MM.1S (cell line): ENCODE measurements at places on chromosomes 2 and 18.

GRCh38 chr2:137178951-137179377 lies 413.6 kb downstream of the THSD7B start:
- H3K4me3 ChIP-seq: no peak overlapping the region
- no peaks in the 10 kb centered on the region for H3K4me1 ChIP-seq
- no peak overlapping the region for H3K27ac ChIP-seq
- no peak for DNase-seq

DNA sequence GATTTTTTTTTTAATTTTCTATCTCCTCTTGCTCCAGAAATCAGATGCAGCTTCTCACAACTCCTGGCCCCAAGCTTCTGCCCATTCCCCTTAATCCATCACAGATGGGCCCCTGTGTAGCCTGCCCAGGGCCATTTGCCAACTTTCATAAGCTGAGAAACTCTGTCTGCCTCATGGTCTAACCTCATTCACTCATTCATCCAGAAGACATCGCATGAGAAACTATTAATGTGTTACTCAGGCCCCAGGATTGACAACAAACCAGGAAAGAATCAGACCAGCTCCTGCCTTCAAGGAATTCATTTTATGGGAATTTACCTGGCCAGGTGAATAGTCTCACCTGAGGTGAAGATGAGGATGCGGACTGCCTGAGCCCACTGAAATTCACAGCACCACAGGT lies 35.0 kb downstream of the SLC14A2 start:
- H3K27ac ChIP-seq: no peak overlapping the region
- H3K36me3 ChIP-seq: no peaks in the 10 kb centered on the region
- no peak for DNase-seq
- no peaks in the 10 kb centered on the region for H3K4me1 ChIP-seq
- no peaks in the 10 kb centered on the region for H3K27me3 ChIP-seq

- no peak overlapping the region for H3K4me3 ChIP-seq
- no peaks in the 10 kb centered on the region for H3K4me1 ChIP-seq
- DNase-seq: no peak
- H3K36me3 ChIP-seq: no peaks in the 10 kb centered on the region
- no peaks in the 10 kb centered on the region for H3K27me3 ChIP-seq
These were observed 16.7 kb upstream of the TWIST2 start for GRCh38 chr2:238831177-238831576.

- H3K27ac ChIP-seq: no peak overlapping the region
- no peaks in the 10 kb centered on the region for H3K4me1 ChIP-seq
- no peaks in the 10 kb centered on the region for H3K36me3 ChIP-seq
- DNase-seq: no peak
These were observed 86.8 kb downstream of the GULP1 start for GRCh38 chr2:188378371-188378950.

- no peak overlapping the region for H3K27ac ChIP-seq
- no peaks in the 10 kb centered on the region for H3K36me3 ChIP-seq
- no peak for DNase-seq
- H3K4me3 ChIP-seq: no peak overlapping the region
- H3K27me3 ChIP-seq: no peaks in the 10 kb centered on the region
These were observed 42.3 kb downstream of the TRABD2A start for GRCh38 chr2:84838434-84839145.

DNA sequence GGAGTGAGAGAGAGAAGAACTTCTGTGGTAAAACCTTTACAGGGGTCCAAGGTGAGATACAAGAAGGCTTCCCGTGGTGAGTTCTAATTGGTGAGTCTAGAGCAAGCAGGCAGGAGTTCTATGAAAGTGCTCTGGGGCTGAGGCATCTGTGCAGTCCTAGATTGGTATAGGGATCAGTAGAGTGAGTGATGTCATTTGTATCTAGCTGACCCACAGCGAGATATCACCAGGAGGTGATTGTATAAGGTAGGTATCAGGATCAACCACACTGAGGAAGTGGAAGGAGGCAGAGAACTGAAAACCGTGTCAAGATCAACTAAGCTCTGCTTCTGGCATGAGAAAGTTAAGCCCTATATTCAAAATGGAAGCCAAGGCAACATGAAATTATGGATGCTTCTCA lies 1648.9 kb upstream of the TMEFF2 start:
- H3K36me3 ChIP-seq: no peaks in the 10 kb centered on the region
- DNase-seq: no peak
- H3K27ac ChIP-seq: no peak overlapping the region
- no peak overlapping the region for H3K4me3 ChIP-seq
- H3K4me1 ChIP-seq: no peaks in the 10 kb centered on the region
- no peaks in the 10 kb centered on the region for H3K27me3 ChIP-seq

- no peak overlapping the region for H3K4me3 ChIP-seq
- 0 out of 2 replicates have a peak, but pooled peaks cover 10% of the 10 kb centered on the region for H3K4me1 ChIP-seq
- H3K36me3 ChIP-seq: no peaks in the 10 kb centered on the region
- H3K27ac ChIP-seq: no peak overlapping the region
These were observed 1.8 kb upstream of the NPAS2 start for GRCh38 chr2:100818003-100818605.

GRCh38 chr18:48409591-48410094 lies 460 bp upstream of the ZBTB7C start:
- peak overlapping the region; percentile 87 for H3K4me3 ChIP-seq
- no peaks in the 10 kb centered on the region; the same call in 1 of the 2 replicates for H3K4me1 ChIP-seq
- peaks cover 44% of the 10 kb centered on the region for H3K27me3 ChIP-seq
- no peak overlapping the region for H3K27ac ChIP-seq
- H3K36me3 ChIP-seq: no peaks in the 10 kb centered on the region

DNA sequence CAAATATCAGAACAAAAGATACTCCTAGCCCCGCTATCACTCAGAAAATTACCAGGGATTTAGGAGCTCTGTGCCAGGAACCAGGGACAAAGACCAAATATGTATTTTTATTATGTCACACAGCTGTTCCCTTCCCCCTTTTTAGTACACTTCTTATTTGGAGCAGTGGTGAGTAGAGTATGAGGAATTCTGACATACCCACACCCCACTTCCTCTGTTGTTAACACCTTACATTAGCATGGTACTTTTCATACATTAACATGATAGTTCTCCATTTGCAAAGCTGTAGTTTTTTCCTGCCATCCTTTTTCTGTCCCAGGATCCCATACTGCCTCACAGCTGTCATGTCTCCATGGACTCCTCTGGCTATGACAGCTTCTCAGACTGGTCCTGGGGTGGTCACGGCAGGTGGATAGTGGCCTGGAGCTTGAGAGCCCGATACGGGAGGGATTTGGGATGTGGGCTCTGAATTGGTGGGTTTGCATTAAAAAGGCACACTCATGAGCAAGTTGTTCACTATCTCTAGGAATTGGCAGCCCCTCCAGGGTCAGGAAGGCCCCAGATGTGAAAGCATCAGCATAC lies 100.2 kb downstream of the SH3RF3 start:
- no peak overlapping the region for H3K27ac ChIP-seq
- H3K4me1 ChIP-seq: peaks cover 44% of the 10 kb centered on the region
- H3K27me3 ChIP-seq: no peaks in the 10 kb centered on the region
- no peak overlapping the region for H3K4me3 ChIP-seq
- no peak for DNase-seq
